ENCODE measurements at places on chromosomes 3 and 15.

GRCh38 chr3:12545473-12545791 is at the start of gene MKRN2OS:
Gene MKRN2OS, minus strand, starts transcription at chr3:12545499. Its CDS starts 35 bp downstream, at chr3:12545464.
- DNase-seq, result peak; percentile 70
- H3K4me1 ChIP-seq, result peaks cover 4% of the 10 kb centered on the region
- peaks cover 4% of the 10 kb centered on the region for H3K36me3 ChIP-seq
- H3K4me3 ChIP-seq, result peak within 1 kb of the TSS; percentile 20

GRCh38 chr15:98678484-98678883 is 30.1 kb downstream of the IGF1R start:
- no peaks in the 10 kb centered on the region for H3K36me3 ChIP-seq
- no peak overlapping the region for H3K4me3 ChIP-seq
- no peak overlapping the region for H3K27ac ChIP-seq
- no peaks in the 10 kb centered on the region for H3K27me3 ChIP-seq
- H3K4me1 ChIP-seq, result peaks cover 24% of the 10 kb centered on the region

DNA sequence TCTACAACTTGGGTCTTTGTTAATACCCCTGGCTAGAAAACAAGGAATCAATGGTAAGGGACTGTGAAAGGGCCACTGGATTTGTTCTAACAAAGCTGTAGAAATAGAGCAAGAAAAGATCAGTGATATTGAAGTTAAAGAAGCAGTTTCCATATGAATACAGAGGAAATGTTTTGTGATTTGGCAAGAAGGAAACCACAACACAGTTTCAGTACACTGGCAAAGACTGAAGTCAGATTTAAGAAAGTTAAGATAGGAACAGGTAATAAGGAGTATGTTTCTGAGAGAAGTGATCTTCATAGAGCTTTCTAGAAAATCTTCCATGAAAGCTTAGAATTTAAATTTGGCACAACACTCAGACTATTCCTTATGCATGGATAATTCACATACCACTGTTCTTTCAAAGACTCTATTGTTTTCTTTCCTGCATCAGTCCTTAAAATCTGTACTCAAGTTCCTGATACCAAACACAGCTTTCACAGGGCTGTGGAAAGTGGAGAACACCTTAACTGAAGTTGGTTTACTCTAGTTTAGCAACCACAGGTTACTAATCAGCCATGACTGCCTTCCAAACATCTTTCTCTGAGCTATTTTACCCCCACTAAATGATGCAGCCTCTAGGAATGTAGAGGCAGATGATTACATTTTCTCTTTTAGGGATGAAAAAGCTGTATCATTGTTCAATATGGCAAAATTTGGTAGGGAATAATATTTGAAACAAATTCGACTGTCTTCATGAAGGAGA is 32.4 kb upstream of the ALCAM start:
- H3K36me3 ChIP-seq, result no peaks in the 10 kb centered on the region
- H3K27me3 ChIP-seq, result no peaks in the 10 kb centered on the region
- no peak for DNase-seq
- H3K4me3 ChIP-seq, result no peak overlapping the region

DNA sequence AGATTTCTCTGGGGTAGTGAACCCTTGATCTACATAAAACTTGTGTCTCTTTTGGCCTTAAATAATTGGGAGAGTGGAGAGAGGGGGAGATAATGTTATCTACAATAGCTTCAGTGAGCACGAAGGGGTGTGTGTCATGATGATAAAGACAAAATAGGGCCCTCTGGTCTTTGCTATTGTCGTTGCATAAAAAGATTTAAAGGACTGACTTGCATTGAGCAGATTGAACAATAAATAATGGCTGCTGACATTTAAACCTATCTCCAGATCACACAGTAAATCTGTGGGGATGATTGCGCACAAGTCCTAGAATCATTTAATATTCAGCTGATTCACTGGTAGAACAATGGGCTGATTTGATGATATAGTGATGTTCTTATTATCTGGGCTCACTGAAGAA is 71.3 kb upstream of the GAP43 start:
- no peak overlapping the region for H3K4me3 ChIP-seq
- no peaks in the 10 kb centered on the region for H3K36me3 ChIP-seq
- no peak overlapping the region for H3K27ac ChIP-seq
- no peaks in the 10 kb centered on the region for H3K27me3 ChIP-seq
- DNase-seq, result no peak

DNA sequence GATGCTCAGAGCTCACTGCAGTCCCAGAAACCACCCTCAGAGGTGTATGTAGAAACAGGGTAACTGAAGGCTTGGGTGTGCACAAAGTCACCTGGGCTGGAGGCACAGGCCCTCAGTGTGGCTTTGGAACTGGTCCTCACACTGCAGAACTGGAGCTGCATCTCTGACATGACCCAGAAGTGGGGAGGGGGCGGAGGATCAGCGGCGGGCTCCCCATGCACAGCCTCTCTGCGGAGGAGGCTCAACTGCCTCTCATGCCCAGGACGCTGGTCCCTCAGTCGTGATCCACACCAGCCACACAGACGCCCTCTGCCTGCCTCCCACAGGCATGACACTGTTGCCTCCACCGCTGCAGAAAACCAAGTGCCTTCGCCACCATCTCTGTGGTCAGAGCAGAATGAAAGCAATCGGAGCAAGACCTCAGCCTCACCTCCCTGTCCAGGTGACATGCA is 73.7 kb downstream of the TM2D3 start:
- no peaks in the 10 kb centered on the region for H3K4me1 ChIP-seq
- H3K4me3 ChIP-seq, result no peak overlapping the region
- peak; percentile 62 for DNase-seq

DNA sequence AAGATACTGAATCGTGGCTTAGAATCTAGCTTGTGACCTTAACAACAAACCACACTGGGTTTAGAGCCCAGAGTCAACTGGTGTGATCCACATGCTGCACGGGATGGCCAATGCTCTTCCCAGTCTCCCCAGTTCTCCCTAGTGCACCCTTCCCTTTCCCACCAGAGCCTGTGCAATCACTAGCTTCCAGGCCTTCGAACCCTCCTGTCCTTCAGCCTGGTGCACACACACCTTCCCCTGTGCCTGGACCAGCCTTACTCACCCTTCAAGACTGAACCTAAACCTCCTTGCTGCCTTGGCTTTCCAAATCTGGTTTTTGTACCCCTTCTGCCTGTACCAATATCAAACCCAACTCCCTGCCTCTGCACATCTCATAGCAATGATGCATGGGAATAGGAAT is 43.8 kb downstream of the WNT5A start:
- H3K4me3 ChIP-seq, result no peak overlapping the region
- no peak for DNase-seq
- H3K27ac ChIP-seq, result no peak overlapping the region
- no peaks in the 10 kb centered on the region for H3K36me3 ChIP-seq

GRCh38 chr3:109021556-109021955 is 67.9 kb upstream of the GUCA1C start:
- no peak overlapping the region for H3K27ac ChIP-seq
- no peaks in the 10 kb centered on the region for H3K4me1 ChIP-seq
- no peaks in the 10 kb centered on the region for H3K36me3 ChIP-seq
- no peak overlapping the region for H3K4me3 ChIP-seq
- no peak for DNase-seq
- no peaks in the 10 kb centered on the region for H3K27me3 ChIP-seq

GRCh38 chr3:15283702-15284101 is 48.7 kb downstream of the SH3BP5 start:
- no peak overlapping the region for H3K4me3 ChIP-seq
- H3K27ac ChIP-seq, result no peak overlapping the region
- H3K4me1 ChIP-seq, result no peaks in the 10 kb centered on the region
- no peaks in the 10 kb centered on the region for H3K36me3 ChIP-seq

DNA sequence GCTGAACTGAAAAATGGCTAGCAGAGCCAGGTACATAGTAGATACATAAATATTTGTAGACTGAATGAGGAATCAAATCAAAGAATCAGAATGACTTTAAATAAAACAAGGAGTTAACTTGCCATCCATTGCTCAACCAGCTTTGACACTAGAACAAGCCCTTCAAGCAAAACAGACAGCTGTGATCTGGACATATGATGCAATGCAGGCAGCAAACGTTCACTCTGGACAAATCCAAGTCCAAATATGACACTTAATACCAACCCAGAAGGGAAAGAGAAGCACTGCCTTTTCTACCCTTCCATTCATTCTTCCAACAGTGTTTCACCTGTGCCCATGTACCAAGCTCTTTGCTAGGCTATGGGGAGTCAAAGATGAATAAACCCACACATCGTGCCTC is 4.5 kb downstream of the THRB start:
- no peaks in the 10 kb centered on the region for H3K36me3 ChIP-seq
- peaks cover 72% of the 10 kb centered on the region for H3K4me1 ChIP-seq
- no peak overlapping the region for H3K27ac ChIP-seq
- no peak for DNase-seq

- no peak overlapping the region for H3K27ac ChIP-seq
- no peak overlapping the region for H3K4me3 ChIP-seq
- no peaks in the 10 kb centered on the region for H3K27me3 ChIP-seq
Measured at GRCh38 chr3:65564483-65564882, 474.2 kb downstream of the MAGI1 start.

DNA sequence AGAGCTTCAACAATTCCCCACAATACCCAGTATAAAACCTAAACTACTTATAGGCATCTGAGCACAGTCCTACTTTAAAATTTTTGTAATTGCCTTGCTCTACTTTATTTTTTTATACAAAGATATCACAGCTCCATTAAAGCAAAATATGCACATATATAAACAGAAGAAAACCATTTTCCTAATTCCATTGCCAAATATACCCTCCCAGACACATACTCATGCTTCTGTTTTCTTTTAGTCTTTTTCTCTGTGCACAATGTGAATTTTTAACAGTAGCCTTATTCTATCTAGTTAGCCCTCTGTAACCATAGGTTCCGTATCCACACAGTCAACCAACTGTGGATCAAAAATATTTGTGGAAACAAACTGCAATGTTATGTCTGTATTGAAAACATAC is 260.5 kb downstream of the SCAPER start:
- no peak for DNase-seq
- H3K4me3 ChIP-seq, result no peak overlapping the region
- H3K4me1 ChIP-seq, result no peaks in the 10 kb centered on the region
- peaks cover 12% of the 10 kb centered on the region for H3K36me3 ChIP-seq
- H3K27ac ChIP-seq, result no peak overlapping the region

DNA sequence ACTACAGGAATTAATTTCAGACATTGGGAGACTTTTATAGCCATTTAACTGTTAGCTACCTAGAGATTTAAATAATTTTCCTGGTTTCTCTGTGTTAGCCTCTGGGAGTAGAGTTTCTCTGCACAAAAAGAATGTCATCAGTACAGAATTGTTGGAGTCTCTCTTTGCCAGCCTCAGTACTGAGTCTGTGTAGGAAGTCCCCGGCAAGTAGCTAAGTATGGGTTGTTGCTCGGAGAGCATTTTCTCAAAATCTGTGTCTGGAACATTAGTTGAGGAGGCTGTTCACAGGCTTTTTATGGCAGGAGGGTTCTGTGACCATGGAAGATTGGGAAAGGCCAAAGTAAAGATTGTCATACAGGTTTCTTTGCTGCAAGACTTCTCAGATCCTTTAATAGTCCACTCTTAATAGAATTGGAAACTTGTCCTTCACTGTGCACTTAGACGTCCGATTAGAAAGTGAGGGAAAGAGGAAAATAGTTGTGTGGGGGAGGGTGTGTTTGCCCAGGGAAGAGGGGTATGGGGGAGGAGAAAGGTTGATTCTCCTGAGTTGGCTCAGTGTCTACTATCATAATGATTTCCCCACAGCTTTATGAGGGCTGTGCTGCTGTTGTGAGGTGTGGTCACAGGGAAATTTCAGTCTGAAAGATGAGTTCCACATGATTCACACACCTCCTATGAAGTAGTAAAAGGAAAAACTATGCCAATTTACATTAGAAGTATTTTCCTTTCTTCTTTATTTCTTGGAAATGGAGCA is 207.1 kb downstream of the PTPRG start:
- no peak overlapping the region for H3K27ac ChIP-seq
- no peaks in the 10 kb centered on the region for H3K4me1 ChIP-seq
- no peaks in the 10 kb centered on the region for H3K36me3 ChIP-seq
- no peak overlapping the region for H3K4me3 ChIP-seq
- H3K27me3 ChIP-seq, result no peaks in the 10 kb centered on the region

- H3K4me3 ChIP-seq, result no peak overlapping the region
- H3K27me3 ChIP-seq, result no peaks in the 10 kb centered on the region
- no peaks in the 10 kb centered on the region for H3K4me1 ChIP-seq
- H3K27ac ChIP-seq, result no peak overlapping the region
Measured at GRCh38 chr3:14758297-14758696, 60.5 kb upstream of the FGD5 start.

GRCh38 chr15:64247906-64248541 is 85.2 kb upstream of the PPIB start:
- no peak overlapping the region for H3K4me3 ChIP-seq
- no peaks in the 10 kb centered on the region for H3K27me3 ChIP-seq
- peaks cover 53% of the 10 kb centered on the region for H3K4me1 ChIP-seq
- no peak for DNase-seq

- no peaks in the 10 kb centered on the region for H3K36me3 ChIP-seq
- no peak overlapping the region for H3K4me3 ChIP-seq
Measured at GRCh38 chr3:138042043-138042442, 32.1 kb downstream of the CLDN18 start.

GRCh38 chr3:11774296-11774877 is 72.3 kb downstream of the TAMM41 start:
- no peaks in the 10 kb centered on the region for H3K27me3 ChIP-seq
- H3K27ac ChIP-seq, result no peak overlapping the region
- DNase-seq, result peak; percentile 54
- H3K4me3 ChIP-seq, result no peak overlapping the region
- peaks cover 16% of the 10 kb centered on the region for H3K4me1 ChIP-seq
- H3K36me3 ChIP-seq, result no peaks in the 10 kb centered on the region

DNA sequence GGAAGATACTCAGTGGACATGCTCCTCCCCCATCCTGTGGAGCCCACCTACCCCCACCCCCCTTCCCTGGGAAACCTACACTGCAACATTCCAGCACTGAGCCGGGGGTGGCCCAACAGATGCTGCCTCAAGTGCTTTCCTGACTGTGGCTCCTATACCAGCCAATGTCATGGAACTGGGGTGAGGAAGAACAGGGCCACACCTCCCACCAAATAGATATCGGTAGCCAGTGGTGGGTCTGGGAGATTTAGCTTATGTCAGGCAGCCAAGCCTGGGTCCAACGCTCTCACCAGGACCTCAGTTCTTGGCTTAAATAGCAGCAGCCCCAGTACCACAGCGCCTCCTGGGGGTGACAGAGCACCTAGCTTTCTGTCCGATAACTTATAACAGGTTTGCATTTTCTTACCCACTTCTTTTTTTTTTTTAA is 30.3 kb downstream of the CDC25A start:
- no peak overlapping the region for H3K4me3 ChIP-seq
- H3K36me3 ChIP-seq, result peaks cover 33% of the 10 kb centered on the region
- no peaks in the 10 kb centered on the region for H3K4me1 ChIP-seq
- H3K27me3 ChIP-seq, result no peaks in the 10 kb centered on the region
- DNase-seq, result peak; percentile 65

- H3K4me3 ChIP-seq, result no peak overlapping the region
- no peaks in the 10 kb centered on the region for H3K27me3 ChIP-seq
- H3K27ac ChIP-seq, result no peak overlapping the region
Measured at GRCh38 chr15:87045746-87046145, 966.1 kb downstream of the AGBL1 start.

DNA sequence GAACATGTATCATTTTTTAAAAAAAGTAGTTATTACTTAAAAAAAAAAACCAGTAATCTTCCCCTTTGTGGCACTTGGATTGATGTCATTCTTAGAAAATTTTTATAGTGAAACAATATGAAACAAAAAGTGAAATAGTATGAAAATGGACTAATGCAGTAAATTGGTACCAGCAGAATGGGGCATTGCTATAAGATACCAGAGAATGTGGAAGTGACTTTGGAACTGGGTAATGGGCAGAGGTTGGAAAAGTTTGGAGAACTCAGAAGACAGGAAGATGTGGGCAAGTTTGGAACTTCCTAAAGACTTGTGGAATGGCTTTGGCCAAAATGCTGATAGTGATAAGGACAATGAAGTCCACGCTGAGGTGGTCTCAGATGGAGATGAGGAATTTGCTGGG is 66.6 kb downstream of the TTC23 start:
- H3K27ac ChIP-seq, result no peak overlapping the region
- no peaks in the 10 kb centered on the region for H3K4me1 ChIP-seq
- no peaks in the 10 kb centered on the region for H3K36me3 ChIP-seq

All from stomach (tissue), 19 donors.